ENCODE measurements at places on chromosomes 2 and 18.

- DNase-seq: no peak
Measured at GRCh38 chr2:230578106-230578505, 134.5 kb upstream of the CAB39 start.

- DNase-seq: no peak
Measured at GRCh38 chr2:11813951-11814350, 67.5 kb downstream of the LPIN1 start.

GRCh38 chr2:239957681-239958472, 67.3 kb downstream of the NDUFA10 start:
- DNase-seq: no peak

GRCh38 chr2:516944-517343, 160.3 kb downstream of the TMEM18 start:
- no peak for DNase-seq

GRCh38 chr18:44637210-44638033, 43.3 kb upstream of the SETBP1 start:
- DNase-seq: peak; percentile 47

- DNase-seq: no peak
Measured at GRCh38 chr18:58541146-58541788, 87.6 kb downstream of the ALPK2 start.

DNA sequence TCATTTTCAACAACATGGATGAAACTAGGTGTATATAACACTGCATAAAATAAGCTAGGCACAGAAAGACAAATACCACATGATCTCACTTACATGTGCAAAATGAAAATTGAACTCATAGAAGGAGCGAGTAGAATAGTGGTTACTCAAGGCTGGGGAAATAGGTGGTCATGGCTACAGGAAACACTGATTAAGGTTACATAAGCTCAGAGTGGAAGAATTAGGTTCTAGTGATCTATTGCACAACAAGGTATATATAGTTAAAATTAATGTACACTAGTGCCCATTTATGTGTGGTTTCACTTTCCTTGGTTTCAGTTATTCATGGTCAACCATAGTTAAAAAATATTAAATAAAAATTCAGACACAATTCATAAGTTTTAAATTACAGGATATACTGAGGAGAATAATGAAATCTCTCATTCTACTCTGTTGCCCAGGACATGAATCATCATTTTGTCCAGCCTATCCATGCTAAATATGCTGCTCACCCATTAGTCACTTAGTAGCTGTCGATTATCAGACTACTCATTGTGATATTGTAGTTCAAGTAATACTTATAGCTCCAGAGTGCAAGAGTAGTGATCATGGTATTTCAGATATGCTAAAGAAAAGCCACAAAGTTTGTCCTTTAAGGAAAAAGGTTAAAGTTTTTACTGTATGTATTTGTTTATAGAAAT, 1530.9 kb upstream of the LRRTM1 start:
- DNase-seq: no peak

DNA sequence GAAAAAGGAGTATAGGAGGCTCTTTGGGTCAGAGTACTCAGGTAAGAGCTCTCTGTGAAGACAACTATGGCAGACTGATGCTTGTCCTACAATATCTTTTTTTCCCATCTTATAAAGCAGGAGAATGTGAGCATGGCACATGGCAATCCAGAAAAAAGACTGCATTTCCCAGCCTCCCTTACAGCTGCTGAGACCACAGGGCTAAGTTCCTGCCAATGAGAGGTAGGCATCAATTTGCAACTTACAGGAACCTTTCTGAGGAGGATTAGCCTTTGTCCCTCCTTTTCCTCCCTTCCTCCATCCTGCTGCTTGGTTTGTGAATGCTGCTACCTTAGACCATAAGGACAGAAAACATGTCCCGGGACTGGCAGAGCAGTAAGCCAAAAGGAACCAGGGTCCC, 37.8 kb upstream of the ST8SIA5 start:
- DNase-seq: no peak

GRCh38 chr2:110829413-110830146, 97.2 kb downstream of the ACOXL start:
- DNase-seq: no peak

DNA sequence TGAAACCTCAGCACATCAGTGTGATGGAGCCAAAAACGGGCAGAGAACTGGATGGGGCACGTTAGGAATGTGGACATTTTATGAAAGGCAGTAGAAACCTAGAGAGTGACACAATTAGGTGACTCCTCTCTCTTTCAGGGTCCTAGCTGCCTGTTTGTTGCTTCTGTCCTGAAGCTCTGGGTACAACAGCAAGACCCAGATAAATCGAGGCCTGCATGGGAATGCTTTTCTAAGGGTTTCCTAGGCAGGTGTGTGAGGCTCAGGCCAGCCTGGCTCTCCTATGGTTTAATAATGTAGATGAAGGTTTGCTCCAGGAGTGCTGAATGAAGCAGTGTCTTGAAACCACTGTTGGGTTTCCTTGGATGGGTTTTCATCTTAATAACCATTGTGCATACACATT, 517.1 kb upstream of the RAB6C start:
- DNase-seq: no peak

DNA sequence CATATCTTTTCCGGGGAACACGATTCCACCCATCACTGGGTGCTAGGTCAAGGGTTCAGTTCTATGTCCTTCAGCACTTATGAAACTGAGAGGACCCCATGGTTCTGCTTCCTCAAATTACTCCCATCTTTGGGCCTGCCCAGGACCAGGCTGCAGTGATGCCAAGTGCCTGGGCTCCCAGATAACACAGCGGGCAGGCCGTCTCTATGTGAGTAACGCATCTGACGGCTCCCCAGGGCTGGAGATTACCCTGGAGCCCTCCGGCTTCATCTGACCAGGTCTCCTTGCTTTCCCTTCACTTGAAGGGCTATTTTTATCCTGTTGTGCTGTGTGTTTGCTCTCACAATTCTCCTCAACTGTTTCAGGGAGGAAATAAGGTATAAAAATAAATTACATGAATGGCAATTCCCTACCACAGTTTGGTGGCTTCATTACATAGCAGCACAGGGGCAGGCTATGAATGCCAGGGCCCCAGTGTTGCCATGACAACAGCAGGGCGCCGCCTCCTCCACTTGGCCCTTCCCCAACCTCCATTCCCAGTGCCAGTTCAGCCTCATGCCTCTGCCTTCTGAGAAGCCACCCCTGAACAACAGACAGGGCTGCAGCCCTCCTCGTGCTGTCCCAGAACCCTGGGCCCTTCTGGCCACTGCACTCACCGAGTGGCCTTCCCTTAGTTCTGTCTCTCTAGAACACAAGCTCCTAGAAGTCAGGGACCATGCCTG, 25.4 kb upstream of the TMEM131 start:
- DNase-seq: no peak
